ENCODE measurements at places on chromosomes 6 and 20.

- DNase-seq, result no peak
Observed at GRCh38 chr6:145051661-145052060, 683.7 kb downstream of the EPM2A start.

DNA sequence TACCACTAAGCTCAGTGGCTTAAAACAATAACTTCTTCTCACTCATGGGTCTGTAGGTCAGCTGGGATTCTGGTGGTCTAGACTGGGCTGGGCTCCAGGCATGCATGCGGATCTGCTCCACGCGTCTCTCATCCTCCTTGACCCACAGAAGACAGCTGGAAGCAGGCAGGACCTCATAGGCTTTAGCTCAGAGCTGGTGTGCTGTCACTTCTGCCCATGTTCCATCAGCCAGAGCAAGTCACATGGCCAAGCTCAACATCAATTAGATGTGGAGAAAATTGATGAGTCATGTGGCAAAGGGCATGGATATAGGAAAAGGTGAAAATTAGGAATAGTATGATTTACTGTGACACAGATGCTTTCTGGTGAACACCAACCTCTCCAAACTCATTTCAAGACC is 57.4 kb upstream of the PSMF1 start:
- DNase-seq, result no peak

DNA sequence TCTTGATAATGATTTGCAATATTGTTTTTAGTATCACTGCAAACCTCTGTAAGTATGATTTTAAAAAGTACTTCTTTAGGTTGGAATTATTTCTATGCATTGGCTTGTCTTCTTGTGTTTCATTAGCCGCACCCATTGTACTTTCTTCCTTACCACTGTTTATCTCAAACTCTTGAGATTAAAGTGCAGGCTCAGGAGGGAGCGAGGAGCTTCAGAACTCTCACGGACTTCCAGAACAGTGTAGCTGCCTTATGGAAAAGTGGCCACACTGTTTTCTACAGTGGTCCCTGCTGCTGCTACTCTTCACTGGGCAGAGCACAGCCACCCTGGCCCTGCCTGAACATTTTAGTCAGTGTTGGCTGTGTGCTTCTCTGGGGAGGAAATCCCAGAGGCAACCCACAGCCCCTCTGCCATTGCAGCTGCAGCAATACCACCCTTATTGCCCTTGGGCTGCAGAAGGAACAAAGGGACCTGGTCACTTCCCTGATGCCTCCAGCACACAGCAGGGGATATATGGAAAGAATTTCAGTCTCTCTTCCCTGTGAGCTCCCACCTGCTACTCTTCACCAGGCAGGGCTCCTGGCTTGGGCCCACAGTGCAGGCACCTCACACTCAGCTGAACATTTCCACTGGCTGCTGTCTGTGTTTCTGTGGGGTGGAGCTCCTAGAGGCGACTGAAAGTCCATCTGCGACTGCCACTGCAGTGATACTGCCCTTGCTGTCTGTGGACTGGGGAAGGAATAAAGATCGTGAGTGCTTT is 91.7 kb upstream of the MAP3K4 start:
- DNase-seq, result no peak

DNA sequence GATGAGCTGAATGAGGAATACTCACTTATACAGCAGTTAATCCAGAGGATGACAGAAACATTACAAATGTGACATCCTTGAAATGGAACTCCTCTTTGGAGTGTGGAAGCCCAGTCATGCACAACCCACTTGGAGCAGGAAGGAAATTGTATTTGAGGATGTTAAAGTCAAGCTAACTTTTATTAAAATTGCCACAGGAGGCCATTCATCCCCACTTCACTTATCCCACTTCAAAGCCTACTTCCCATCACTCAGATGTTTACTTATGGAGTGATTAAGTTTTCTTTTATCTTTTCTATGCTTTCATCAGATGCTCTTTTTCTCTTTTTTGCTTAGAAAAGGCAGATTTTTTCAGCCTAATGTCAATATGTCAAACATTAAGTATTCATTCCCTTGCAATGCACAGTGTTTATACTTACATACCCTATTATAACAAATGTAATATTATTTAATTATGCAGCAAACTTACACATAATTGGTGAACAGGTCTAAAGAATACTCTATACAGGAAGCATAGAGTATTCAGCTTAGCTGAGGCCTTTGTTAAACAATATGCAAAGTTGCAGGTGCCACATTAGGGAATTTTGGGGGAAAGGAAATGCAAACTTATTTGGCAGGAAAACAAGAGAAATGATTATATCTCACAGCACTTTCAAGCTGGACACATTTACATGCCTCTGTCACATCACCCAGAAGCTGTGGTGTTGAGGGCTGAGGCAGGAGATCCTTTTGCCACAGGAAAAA is 148.9 kb downstream of the KHDC1L start:
- DNase-seq, result no peak

- DNase-seq, result peak; percentile 52
Observed at GRCh38 chr6:132937466-132937906, 123.1 kb downstream of the RPS12 start.

GRCh38 chr6:21613809-21614208 is 20.3 kb downstream of the SOX4 start:
- no peak for DNase-seq

All from NCI-H2081 treated with DMSO at 0.1 percent for 48 hours (cell line).